ENCODE measurements at places on chromosomes 16 and 17. TPM values are rescaled to one million over a fixed set of nuclear protein-coding genes. Genes with fewer than 3 reads are reported as not detected.

The NPIPA2 gene
- total RNA-seq, result 0.60 TPM

- no peak for DNase-seq
These were observed 3.0 kb upstream of the QPRT start for GRCh38 chr16:29675811-29676643.

DNA sequence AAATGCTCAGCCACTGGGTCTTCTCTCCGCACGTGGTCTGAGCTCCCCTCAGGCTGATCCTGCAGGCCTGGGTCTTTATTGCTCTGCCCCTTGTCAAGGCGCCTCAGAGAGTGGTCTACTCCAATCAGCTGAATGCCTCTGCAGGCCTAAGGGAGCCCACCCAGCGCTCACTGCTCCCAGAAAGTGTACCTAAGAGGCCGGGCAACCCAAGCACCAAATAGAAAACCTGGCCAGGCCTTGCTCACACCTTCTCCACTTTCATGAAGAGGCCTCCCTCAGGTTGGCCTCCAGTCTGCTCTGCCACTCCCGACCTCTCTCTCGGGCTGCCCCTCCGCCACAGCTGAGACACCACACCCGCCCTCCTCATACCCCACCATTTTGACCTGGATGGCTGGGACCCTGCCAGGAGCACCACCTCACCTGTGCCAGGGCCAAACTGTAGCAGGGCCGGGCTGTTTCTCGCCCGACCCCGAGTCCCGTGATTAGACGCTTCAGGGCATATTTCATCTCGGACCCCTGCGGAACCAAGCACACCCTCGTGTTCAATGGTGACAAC is 665 bp downstream of the MYBBP1A start:
- DNase-seq, result no peak

The LGALS3BP gene
- 2.3 TPM for total RNA-seq

DNA sequence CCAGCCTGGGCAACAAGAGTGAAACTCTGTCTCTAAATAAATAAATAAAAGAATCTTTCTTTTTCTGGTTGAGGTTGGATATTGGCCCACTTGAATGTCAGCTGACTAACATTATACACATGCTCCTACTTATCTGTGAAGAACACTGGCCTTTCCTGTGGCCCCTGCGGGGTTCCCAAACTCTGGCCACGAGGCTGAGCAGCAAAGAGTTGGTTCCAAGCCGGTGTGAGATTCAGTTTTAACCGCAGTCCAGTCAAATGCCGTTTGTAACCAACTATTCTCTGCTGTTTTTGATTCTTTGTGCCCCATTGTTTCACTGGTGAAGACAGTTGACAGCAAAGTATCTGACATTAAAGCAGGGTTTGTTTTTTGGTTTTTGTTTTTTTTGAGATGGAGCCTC is 11.2 kb downstream of the ETV4 start:
- no peak for DNase-seq

The AIPL1 gene
- total RNA-seq, result not detected

The SLC7A6OS gene
- total RNA-seq, result 16.6 TPM

GRCh38 chr17:36063786-36064541 is at the start of gene CCL18:
CCL18 (plus strand) TSS chr17:36064272; CDS start chr17:36064343, 71 bp downstream.
- DNase-seq, result no peak

GRCh38 chr17:71024172-71024571 is 854.8 kb downstream of the KCNJ2 start:
- DNase-seq, result no peak
